ENCODE measurements at places on chromosomes 11 and 22.
A peak's percentile ranks its signal among the peaks of the same experiment; 100 is the strongest.

- no peaks in the 10 kb centered on the region for H3K4me1 ChIP-seq
- H3K27me3 ChIP-seq: no peaks in the 10 kb centered on the region
- no peak overlapping the region for H3K4me3 ChIP-seq
- no peak for DNase-seq
- no peak overlapping the region for H3K27ac ChIP-seq
- H3K36me3 ChIP-seq: no peaks in the 10 kb centered on the region
These were observed 5.5 kb upstream of the CYTH4 start for GRCh38 chr22:37276776-37277175.

DNA sequence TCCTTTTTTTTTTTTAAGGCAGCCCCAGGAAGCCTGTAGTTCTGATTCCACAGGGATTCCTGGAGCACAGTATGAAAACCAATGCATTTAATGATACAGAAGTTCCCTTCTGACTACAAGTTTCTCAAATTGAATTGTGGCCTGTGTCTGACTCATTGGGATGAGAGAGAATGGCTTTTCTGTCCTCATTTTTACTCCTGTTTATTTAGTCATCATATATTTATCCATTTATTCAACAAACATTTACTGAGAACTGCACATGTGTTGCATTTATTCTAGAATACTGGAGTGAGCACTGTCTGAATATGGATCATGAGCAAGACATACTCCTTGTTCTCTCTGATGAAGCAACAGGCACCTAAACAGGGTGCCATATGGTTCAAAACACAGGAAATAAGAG, 231.2 kb downstream of the NTM start:
- H3K36me3 ChIP-seq: no peaks in the 10 kb centered on the region
- H3K4me1 ChIP-seq: no peaks in the 10 kb centered on the region
- peaks cover 8% of the 10 kb centered on the region for H3K27me3 ChIP-seq
- DNase-seq: no peak

DNA sequence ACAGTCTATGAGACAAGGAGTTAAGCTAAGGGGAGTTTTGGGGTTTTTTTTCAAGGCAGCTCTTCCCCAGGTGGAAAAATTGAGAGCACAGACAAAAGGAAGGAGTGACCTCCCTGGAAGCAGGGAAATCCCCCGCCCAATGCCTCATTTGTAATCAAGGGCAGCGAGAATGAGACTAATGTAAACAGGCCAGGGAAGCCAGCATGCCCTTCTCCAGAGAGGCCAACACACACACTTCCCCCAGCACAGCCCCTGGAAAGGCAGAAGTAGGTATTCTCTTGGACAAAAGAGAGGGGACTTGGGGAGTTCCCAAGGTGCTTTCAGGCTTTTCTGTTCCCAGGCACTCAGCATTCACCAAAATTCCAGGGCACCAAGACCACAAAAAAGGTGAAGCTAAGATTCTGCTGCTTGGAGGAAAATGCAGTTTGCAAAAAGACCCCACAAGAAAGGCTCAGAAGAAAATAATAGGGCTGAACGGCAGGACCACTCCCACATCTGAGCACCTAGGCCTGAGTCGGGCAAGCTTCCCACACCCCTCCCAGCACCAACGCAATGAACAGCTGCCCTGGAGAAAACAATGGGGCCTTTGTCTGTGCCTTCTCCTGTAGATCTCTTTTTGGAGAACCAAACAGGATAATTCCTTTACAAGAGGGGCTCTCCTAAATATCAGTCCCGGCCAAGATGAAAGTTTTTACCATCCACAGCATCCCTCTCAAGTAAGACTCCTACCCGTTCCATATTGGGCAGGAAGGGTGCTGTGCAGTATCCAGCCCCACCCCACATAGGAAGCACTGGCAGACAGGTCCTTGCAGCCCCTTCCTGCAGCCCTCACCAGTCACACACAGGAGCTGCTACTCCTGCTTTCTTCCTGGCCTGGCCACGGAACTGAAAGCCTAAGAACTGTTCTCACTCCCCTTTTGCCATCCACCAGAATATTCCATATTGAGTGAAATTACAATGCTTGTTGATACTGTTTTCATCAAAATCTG, 70.7 kb upstream of the AKIP1 start:
- H3K4me3 ChIP-seq: no peak overlapping the region
- no peaks in the 10 kb centered on the region for H3K36me3 ChIP-seq
- H3K27me3 ChIP-seq: no peaks in the 10 kb centered on the region
- peaks cover 9% of the 10 kb centered on the region for H3K4me1 ChIP-seq
- no peak overlapping the region for H3K27ac ChIP-seq

- H3K27ac ChIP-seq: no peak overlapping the region
- H3K36me3 ChIP-seq: no peaks in the 10 kb centered on the region
- peaks cover 13% of the 10 kb centered on the region for H3K4me1 ChIP-seq
- no peaks in the 10 kb centered on the region for H3K27me3 ChIP-seq
These were observed 91.7 kb downstream of the TP53I11 start for GRCh38 chr11:44858796-44859527.

DNA sequence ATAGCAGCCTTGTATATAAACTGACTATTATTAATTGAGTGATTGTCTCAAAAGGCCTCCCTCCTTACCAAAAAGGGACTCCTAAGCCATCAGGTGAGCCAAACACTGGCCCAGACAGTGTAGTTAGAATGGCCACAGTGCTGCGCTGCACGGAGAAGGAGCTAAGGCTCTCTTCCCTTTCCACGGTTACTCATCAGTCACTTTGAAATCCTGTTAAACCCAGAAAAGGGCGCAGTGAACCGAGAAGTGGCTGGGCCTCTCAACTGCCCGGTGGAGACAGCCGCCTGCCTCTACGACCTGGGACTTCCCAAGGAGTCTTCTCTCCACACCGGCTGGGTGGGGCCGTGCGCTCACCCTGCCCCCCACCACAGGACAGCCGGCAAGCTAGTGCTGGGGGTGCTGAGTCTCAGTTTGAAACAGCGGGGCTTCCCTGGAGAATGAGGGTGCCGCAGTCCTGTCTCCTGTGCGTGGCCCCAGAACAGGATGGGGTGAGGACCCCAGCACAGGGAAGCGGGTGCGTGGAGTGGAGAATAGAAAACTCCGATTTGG, 1.3 kb downstream of the MYH9 start:
- peak overlapping the region; percentile 83 for H3K4me3 ChIP-seq
- H3K27me3 ChIP-seq: no peaks in the 10 kb centered on the region
- H3K36me3 ChIP-seq: peaks cover 58% of the 10 kb centered on the region
- H3K27ac ChIP-seq: peak overlapping the region; percentile 96
- peaks cover 41% of the 10 kb centered on the region for H3K4me1 ChIP-seq

DNA sequence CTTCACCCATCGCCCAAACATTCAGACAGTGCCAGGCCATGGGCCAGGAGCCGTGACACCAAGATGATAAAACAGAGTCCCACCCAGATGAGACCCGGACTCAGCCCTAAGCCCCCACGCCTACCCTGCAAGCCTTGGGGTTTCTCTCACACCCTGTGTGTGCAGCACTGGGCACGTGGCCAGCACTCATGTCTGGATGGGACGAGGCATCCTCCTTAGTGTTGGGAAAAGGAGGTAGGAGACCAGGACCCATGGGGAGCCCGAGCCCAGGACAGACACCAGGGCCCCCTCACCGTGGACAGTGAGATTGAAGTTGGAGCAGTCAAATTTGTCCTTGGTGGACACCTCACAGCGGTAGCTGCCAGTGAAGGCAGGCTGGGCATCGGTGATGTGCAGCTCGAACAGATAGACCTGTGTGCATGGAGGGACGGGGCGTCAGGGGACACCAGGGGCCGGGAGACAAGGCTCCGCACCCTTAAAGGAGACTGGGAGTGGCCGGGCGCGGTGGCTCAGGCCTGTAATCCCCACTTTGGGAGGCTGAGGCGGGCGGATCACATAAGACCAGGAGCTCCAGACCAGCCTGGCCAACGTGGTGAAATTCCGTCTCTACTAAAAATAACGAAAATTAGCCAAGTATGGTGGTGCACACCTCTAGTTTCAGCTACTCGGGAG, 4.2 kb downstream of the MYBPC3 start:
- no peak overlapping the region for H3K27ac ChIP-seq
- H3K4me1 ChIP-seq: no peaks in the 10 kb centered on the region
- no peak for DNase-seq

- no peak overlapping the region for H3K27ac ChIP-seq
- no peaks in the 10 kb centered on the region for H3K36me3 ChIP-seq
- peaks cover 4% of the 10 kb centered on the region for H3K4me1 ChIP-seq
These were observed 74.1 kb upstream of the AMPD3 start for GRCh38 chr11:10380921-10381320.

GRCh38 chr11:57458410-57459163, 1.7 kb upstream of the RTN4RL2 start:
- no peak overlapping the region for H3K27ac ChIP-seq
- H3K36me3 ChIP-seq: no peaks in the 10 kb centered on the region
- H3K4me1 ChIP-seq: no peaks in the 10 kb centered on the region
- no peak for DNase-seq
- H3K4me3 ChIP-seq: peak overlapping the region; percentile 13
- peaks cover 42% of the 10 kb centered on the region for H3K27me3 ChIP-seq

DNA sequence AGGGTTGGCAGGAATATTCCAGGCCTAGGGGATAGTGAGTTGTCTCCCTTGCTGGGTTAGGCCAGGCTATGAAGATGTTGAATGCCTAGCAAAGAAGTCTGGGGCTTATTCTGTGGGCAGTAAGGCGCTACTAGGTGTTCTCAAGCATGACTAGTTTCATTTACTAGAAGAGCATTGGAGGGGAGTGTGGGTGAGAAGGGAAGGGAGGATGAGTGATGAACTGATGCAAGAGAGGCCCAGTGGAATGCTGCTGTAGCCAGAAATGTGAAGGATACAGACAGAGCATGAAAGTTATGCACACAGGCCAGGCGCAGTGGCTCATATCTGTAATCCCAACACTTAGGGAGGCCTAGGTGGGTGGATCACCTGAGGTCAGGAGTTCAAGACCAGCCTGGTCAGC, 33.5 kb downstream of the POU2F3 start:
- H3K27me3 ChIP-seq: no peaks in the 10 kb centered on the region
- H3K27ac ChIP-seq: no peak overlapping the region
- no peak overlapping the region for H3K4me3 ChIP-seq
- H3K36me3 ChIP-seq: no peaks in the 10 kb centered on the region

DNA sequence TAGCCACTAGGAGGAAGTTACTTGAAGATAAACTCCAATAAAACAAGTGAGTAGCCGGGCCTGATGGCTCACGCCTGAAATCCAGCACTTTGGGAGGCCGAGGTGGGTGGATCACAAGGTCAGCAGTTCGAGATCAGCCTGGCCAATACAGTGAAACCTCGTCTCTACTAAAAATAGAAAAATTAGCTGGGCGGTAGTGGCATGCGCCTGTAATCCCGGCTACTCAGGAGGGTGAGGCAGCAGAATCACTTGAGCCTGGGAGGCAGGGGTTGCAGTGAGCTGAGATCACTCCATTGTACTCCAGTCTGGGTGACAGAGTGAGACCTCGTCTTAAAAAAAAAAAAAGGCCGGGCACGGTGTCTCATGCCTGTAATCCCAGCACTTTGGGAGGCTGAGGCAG, 34.0 kb upstream of the CLPB start:
- no peak overlapping the region for H3K27ac ChIP-seq
- H3K4me3 ChIP-seq: no peak overlapping the region
- no peaks in the 10 kb centered on the region for H3K4me1 ChIP-seq
- DNase-seq: no peak

DNA sequence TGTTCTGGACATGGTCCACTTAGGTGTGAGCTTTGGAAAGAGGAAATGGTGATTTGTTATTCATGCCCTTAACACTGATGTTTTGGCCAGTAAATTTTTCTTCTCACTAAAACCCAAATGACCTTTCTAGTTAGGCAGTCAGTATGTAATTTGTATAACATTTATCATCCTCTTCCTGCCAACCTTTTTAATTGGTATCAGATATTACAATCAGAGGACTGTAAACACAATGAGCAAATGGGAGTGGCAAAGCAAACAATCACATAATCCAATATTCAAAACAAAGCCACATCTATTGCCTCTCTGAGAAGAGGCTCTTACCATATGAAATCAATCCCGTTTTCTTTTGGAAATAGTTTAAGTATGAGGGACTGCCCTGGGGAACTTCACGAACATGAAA, 49.1 kb downstream of the BBOX1 start:
- no peaks in the 10 kb centered on the region for H3K27me3 ChIP-seq
- no peak overlapping the region for H3K27ac ChIP-seq
- no peak overlapping the region for H3K4me3 ChIP-seq
- peaks cover 30% of the 10 kb centered on the region for H3K4me1 ChIP-seq
- no peaks in the 10 kb centered on the region for H3K36me3 ChIP-seq
- no peak for DNase-seq

- no peak for DNase-seq
- no peak overlapping the region for H3K4me3 ChIP-seq
- no peaks in the 10 kb centered on the region for H3K27me3 ChIP-seq
- H3K27ac ChIP-seq: no peak overlapping the region
These were observed 21.9 kb upstream of the GRIA4 start for GRCh38 chr11:105588001-105588400.

Data from RWPE2 (cell line).